Hematopoietic multipotent progenitor cell (in vitro differentiated cells): ENCODE measurements at places on chromosomes 11 and 22.
A peak's percentile ranks its signal among the peaks of the same experiment; 100 is the strongest.

GRCh38 chr11:3189886-3190583, 24.9 kb upstream of the OSBPL5 start:
- no peak for DNase-seq

GRCh38 chr22:43885786-43886185, 6.0 kb downstream of the PNPLA5 start:
- DNase-seq = no peak

DNA sequence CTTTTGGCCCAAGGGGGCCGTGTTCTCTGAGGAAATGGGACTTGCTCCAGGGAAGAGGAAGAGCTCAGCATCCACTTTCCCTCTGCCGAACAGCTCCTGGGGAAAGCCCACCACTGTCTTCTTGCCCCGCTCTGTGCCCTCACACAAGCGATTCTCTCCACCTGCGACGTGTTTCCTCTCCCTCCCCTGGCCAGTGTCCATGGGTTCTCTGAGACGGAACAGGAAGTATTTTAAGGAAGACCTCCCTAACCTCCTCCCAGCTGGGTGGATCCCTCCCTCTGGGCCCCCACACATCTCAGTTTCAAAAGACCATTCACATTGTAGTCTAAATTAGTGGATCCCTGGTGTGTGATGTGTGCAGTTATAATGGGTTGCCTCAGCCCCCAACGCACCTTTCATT, 1.6 kb downstream of the TP53AIP1 start:
- DNase-seq = no peak

DNA sequence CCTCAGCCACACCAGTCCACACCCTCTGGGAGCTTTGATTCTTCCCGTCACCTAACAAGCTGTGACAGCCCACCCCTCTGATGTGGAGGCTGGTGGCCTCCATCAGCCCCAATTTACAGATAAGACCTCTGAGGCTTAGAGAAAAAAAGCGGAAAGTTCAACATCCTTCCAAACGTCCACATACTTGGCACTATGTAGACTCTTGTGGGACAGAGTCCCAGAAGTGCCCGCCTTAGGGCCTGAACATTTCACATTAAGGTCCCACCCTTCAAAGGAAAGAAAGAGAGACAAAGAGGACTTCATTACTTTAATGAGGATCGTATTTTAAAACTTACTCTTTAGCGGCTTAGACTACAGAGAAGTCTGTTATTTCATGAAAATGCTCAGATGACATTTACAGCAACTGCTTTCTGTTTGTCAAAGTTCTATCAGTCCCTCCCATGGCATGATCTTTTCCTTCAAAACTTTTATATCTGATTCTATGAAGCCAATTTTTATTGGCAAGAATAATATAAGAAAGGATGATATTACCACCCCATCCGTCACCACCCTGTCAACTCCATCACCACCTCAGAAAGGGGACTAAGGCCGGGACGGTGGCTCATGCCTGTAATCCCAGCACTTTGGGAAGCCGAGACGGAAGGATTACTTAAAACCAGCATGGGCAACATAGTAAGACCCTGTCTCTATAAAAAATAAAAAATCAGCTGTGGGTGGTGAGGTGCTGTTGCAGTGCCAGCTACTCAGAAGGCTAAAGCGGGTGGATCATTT, 15.7 kb upstream of the SCGB1A1 start:
- no peak for DNase-seq

GRCh38 chr11:95571718-95572260, 217.8 kb downstream of the FAM76B start:
- no peak for DNase-seq

DNA sequence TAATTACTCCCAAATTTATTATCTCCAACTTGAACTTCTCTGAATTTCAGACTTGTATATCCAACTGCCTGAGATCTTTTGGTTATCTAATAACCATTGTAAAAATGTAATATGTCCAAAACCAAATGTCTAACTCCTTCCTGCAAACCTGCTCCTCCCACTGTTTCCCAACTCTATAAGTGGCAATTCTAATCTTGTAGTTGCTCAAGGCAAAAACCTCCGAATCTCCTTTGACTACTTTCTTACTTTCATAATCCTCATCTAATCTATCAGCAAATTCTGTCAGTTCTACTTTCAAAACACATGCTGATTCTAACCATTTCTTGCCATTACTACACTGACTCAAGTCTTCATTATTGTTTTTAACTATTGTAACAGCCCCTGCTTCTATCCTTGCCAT, 55.7 kb downstream of the FAM168A start:
- DNase-seq = no peak

DNA sequence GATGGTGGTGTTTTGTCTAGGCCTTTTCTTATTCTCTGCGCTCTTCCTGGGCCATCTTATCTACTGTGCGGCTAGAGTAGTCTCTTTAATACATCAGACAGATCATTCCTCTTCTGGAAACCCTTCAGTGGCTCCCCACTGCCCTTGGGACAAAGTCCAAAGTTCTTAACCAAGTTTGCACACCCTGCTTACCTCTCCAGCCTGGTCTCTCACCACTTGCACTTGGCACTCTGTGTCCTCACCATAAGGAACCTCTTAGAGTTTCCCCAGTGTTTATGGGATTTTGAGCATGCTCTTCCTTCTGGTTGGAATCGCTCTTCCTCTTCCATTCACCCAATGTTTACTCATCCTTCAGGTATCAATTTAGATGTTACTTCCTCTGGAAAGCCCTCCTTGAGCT, 5.2 kb upstream of the SPTBN2 start:
- no peak for DNase-seq

GRCh38 chr22:33397381-33397907, 339.3 kb upstream of the SYN3 start:
- DNase-seq = no peak

DNA sequence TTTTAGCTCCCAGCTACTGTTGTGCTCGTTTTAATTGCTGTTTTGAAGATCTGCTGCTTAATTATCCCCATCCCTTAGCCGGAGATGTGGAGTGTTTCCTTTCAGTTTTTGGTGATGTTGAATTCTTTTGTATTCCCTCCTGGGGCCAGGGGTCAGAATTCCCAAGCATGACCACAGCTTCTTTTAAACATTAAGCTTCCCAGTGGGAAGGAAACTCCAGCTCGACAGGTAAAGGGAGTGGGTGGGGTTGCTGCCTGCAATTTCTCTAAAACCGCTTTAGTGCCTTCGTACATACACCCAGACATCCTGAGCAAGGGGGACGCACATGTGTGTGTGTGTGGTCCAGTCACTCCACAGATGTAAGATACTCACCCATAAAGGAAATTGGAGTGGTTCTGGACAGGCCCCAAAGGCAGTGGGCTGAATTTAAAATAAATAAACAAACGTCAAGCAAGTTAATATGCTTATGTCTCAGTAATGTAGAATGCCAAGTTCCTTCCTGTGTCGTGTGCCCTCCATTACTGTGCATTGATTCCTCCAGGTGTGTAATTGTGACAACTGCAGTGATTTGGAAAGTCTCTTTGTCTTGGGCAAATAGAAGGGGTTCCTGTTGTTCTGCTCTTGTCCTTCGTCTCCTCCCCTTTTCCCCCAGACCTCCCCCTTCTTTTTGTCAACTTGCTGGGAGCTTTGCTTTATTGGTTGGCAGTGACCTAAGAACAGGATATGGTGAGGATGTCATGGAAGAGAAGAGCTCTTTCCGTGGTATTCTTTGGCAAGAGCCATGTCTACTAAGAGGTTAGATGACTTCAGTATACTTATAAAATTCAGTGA, 19.2 kb upstream of the ADSL start:
- DNase-seq = no peak

DNA sequence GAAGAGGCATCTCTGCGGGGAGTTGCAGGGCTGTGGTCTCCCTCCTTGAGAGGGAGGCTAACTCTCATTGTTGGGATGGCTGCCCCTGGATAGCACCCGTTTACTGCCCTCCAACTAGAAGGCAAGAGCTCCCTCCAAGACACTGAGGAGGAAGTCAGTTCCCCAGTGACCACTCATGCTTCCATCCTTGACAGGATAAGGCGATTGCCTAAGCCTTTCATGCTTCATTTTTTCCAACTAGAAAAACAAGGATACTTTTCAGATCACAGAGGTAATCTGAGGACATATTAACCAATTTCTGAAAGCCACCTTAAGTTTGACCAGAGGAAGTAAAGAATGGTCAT, 186.6 kb downstream of the MAML2 start:
- DNase-seq = no peak

- DNase-seq = no peak
Measured at GRCh38 chr11:47188259-47188658, 2.0 kb upstream of the PACSIN3 start.

DNA sequence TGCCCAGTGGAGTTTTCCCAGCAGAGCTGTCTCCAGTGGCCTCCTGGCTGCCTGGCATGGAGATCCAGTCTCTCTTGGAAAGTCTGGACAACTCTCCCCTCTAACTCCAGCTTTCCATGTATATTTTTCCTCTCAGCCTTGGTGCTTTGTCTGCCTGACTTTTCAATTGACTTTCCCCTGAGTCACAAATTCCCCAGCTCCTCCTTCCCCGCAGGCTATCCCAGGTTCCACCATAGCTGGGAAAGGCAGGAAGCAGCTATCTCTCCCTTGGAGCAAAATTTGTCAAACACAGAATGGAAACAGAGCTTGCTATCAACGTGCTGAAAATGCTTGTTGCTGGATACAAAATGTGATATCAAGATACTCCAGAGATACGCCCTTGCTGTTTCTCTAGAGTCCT, 384.8 kb downstream of the TMEM135 start:
- no peak for DNase-seq

GRCh38 chr11:725624-726202, 19.7 kb downstream of the EPS8L2 start:
- no peak for DNase-seq

GRCh38 chr11:77908835-77909234, 85.6 kb downstream of the INTS4 start:
- no peak for DNase-seq

DNA sequence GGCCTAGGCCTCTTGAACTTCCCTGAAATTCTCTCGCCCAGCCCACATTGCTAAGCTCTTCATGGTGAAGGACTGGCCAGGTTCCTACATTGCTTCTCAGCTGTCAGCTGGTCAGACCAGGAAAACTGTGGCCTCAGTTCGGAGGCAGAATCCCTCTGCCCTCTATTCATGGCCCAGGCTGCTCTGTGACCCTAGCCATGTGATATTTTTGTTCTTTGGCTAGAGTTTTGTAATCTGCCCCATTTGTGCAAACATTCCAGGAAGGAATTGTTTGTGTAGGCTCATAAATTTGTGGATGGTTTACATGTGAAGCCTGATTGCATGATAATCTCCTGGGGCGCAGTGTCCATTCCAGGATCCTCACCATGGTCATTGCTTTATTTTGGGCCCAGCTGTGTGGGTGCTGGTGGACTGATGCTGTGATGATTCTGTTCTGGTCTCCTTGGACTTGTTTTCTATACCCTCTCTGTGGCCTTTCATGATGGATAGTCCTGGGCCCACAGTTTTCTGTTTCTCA, 149.1 kb upstream of the E2F8 start:
- DNase-seq = no peak

- peak; percentile 41 for DNase-seq
Measured at GRCh38 chr22:44026630-44027511, 2.8 kb downstream of the PARVB start.

DNA sequence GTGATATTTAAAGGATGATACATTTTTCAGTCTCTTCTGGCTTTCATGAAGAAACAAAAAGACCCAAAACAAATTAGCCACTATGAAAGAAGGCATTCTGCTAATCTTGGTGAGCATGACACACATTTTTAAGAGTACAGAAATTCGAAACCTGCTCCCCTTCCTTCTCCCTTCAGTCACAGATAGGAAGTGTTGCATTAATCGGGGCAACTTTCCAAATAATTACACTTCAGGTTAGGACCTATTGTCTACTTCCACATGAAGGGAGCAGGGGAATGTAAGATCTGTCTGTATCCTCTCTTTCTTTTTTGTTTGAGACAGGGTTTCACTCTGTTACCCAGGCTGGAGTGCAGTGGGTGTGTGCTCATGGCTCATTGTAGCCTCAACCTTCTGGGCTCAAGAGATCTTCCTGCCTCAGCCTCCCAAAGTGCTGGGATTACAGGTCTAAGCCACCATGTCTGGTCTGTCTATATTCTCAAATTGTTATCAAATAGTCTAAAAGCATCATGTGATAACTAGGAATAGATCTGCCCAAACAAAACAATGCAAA, 45.8 kb downstream of the NCAM1 start:
- DNase-seq = no peak

GRCh38 chr11:47788181-47788580, 21.0 kb upstream of the FNBP4 start:
- DNase-seq = no peak

GRCh38 chr22:36744791-36745190, 31.1 kb downstream of the IFT27 start:
- DNase-seq = no peak

DNA sequence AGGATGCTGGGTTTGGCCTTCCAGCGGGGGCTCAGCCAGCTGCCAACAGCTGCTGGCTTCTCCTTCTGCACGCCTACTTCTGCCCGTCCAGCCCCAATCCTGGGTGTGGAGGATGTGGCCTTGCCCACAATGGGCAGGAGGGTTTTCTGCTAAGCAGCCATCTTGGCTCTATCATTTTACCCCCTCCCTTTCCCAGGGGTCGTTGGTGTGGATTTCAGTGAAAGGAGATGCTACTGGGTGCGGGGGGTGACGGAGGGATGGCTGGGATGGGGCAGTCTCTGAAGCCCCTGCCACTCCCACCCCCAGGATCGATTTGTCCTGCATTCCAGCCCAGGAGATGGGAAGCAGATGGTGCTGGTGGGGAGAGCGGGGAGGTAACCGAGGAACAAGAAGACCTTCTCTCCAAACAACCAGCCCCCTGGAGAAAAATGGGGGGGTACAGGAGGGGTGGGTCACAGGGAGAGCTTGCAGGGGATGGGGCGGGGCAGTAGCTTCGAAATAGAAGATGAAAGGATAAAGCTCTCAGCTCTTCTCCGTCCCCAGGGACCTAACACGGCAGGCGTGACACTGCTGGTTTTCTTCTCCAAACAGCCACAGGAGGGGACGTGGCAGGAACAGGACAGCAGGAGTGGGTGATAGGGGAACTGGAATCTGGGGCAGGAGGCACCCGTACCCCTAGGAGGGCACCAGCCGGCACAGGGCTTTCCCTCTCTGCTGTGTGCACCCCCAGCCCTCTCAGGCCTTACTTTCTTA, 68.9 kb downstream of the NECTIN1 start:
- DNase-seq = no peak

DNA sequence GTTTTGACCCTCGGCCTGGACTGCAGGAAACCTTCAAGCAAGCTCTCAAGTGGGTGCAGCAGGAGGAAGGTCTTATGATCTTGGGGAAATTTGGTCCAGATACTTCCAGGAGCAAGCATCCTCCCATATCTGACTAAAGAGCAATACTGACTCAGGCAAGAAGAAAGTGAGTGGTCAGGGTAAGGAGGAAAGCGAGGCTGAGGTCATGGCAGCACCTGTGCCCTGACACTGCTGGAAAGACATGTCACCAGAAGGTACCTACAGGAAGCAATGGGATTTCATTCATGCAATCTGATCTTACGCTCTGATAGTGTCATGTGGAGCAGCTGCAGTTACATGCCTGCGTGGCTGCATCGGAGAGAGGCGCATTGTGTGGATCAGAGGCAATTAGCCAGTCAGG, 6.5 kb upstream of the TOP3B start:
- DNase-seq = no peak

- no peak for DNase-seq
Measured at GRCh38 chr11:128720522-128720985, 26.7 kb downstream of the FLI1 start.
